ENCODE measurements at places on chromosomes 3 and 15.

DNA sequence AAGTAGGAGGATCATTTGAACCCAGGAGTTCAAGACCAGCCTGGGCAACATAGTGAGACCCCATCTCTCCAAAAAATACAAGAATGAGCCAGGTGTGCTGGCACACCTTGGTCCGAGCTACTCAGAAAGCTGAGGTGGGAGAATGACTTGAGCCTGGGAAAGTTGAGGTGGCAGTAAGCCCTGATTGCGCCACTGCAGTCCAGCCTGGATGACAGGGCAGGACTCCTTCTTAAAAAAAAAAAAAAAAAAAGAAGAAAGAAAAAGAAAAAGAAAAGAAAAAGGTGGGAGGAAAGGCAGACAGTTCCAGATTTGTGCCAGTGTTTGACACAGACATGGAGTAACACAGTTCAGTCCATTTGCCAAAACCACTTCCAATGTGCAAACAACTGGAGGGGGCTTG is 75.7 kb downstream of the ATP10A start:
- no peak for DNase-seq

DNA sequence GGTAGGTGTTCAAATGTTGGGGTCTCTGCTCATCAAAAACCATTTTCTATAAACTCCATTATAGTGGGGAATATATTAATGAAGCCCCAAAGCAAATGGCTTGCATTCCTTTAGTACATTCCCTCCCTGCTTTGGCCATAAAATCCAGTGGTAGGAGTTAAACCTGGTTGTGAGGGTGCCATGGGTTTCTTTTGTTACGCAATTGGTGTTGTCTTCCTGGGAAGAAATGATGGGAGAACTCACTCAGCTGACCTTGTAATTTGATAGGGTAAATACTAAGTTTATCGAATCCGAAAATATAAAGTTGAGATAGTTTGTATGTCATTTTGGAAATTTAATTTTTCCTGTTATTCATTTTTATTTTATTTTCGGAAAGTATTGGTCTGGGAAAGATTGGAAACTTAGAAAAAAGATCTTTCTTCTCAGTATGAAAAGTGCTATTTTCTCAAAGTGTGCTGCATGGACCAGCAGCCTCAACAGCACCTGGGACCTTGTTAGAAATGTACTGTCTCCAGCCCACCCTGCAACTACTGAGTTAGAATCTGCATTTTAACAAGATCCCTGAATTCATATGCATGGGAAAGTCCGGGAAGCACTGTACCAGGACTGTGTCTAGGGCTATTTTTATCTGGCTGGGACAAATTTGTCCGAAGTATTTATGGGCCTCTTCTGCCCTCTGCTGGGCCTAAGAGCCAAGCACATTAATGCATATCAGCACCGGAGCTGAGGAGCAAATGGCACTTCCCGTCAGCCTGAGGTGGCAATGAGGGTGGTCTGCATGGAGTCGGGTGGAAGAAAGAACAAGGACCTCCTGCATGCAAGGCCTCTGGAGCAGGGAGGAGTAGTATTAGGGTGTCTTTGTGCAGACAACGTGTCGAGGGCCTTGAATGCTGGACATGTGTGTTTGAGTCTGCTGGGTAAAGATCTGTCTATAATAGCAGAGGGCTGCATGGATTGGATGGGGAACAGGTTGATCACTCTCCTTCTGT is 54.7 kb downstream of the FAM81A start:
- peak; percentile 48 for DNase-seq

GRCh38 chr3:23836536-23837230 is 30.9 kb downstream of the UBE2E1 start:
- DNase-seq = no peak

DNA sequence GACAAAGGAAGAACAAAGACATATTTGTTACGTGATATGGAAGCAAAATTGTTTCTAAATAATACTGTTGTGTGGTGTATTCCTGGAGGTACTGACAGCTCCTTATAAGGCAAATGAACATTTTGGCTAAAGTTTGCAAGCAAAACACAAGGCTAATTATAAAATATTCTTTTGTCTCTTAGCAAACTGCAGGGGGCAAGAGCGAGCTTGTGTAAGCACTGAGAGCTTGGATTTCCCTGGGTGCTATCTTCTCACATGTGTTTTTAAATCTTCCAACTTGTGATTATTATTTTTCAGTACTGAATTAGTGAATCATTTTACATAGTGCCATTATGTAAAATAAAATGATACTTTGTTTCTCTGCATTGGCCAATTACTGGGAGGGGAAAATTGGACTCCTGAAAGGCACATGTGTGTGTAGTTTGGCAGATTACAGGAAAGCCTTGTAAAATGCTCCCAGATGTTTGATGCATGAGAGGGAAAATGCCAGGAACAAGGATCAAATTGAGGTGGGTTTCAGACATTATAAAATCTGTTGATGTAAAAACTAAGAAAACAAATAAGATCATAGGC is 611.5 kb downstream of the AGBL1 start:
- no peak for DNase-seq

DNA sequence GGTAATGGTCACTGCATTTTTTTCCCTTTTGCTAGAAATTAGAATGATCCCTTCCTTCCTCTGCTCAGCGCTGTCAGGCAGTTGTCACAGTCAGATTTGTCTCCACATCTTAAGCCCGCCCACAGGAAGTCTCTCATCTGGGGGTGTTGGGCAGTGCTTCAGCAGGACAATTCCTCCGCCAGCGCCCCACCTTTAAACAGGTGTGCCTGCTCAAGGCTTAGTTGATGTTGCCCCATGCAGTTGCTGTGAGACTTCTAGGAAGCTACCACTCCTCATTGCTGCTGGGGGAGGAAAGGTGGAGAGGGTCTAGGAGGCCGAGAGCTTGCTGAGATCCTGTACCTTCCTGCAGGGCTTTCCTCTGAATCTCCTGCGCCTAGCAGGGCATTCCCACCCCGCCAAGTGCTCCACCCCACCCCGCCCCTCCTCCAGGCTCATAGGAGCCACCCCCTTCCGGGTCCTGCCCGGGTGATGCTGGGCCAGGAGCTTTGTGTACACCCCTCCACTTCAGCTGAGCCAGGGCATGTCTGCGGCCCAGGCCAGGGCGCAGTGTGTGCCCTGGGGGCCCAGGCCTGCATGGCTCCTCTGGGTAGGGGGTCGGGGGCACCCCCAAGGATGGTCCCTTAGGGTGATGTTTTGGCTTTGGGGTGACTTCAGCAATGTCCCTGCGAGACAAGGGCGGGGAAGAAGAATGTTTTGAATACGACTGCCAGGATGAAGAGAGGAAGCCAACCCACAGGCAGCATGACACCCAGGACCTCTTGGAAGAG is 68.7 kb downstream of the TRAK1 start:
- DNase-seq = peak; percentile 8

GRCh38 chr3:97692831-97693230 is 71.7 kb upstream of the ARL6 start:
- no peak for DNase-seq
